ENCODE measurements at places on chromosomes 7 and 10.

GRCh38 chr10:3409928-3410327, 237.3 kb upstream of the PITRM1 start:
- no peak for DNase-seq

GRCh38 chr7:22582863-22583622, 83.1 kb upstream of the STEAP1B start:
- no peak for DNase-seq

DNA sequence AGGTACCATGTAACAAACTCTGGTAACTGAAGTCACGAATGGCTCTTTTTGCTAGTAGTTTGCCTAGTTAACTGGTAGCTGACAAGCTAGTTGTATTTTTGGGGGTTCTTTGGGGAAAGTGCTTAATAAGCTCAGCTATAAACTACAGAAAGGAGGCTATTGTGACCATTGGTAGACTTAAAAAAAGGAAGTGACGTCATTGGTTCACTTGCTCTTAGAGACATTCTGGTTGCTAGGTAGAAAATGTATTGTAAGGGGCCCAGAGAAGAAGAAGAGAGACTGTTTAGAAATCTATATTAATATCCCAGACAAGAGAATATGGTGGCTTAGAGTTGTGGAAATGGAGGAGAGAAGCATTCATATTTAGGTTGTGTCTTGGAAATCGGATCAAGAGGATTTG, 103.0 kb downstream of the NXPH1 start:
- DNase-seq, result no peak

GRCh38 chr10:118370499-118370898, 28.4 kb upstream of the FAM204A start:
- DNase-seq, result no peak

DNA sequence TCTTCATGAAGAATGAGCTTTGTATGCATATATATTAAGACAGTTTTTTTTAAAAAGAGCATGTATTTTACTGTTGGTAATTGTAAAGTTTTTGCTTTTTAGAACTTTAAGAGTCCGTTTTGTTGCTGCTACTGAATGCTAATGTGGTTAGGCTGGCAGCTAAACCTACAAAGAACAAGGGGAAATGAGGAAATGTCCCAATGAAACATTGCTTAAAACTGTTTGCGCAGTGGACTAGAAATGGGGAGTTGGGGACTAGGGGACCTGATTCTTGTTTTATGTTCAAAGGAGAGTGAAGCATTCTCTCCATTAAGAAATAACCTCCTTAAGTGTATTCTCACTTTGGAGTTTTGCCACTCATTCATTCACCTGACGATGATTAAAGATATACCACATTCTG, 5.7 kb downstream of the NRF1 start:
- no peak for DNase-seq

DNA sequence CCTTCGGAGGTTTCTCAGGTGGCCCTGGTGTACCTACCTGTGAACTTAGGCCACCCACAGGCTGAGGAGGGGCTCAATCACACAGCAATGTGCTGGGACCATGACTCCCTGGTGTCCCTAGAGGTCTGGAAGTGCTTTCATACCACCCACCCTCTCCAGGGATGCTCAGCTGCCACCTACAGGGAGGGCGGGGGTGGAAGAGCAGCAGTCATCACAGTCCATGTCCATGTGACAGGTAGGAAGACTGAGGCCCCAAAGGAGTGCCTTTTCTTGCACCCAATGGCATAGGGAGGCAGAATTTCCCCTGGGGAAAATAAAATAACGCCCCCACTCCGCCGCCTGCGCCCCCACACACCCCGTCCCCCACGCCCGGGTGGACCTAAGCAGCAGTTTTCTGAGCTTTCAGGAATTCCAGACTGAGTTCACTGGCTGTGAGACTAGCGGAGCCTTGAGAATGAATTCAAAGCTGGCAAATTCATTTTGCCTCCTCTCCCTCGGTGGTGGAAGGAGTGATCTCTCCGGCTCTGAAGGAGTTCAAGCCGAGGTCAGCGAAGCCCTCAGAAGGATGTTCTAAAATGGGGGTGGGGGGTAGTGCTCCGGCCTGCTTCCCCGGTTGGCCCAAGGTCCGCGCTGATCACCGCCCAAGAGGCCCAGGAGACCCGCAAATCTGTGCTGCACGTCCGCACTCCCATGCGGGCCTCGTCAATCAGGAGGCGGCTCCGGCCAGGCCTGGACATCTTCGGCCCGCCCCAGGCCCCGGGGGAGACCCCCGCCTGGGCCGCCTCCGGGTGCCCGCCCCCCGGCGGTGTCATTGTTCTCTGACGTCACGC, 2.1 kb upstream of the ZMIZ1 start:
- DNase-seq, result no peak

Data from stimulated activated CD8-positive, alpha-beta memory T cell treated with anti-CD3 and anti-CD28 coated beads, Interleukin-12 subunit alpha, Interleukin-12 subunit beta, amount 100 ng/mL, for 1 hour (primary cell).